ENCODE measurements at places on chromosomes 16 and 17.

GRCh38 chr16:74721716-74722115 lies 21.1 kb upstream of the MLKL start:
- no peak for DNase-seq

- no peak for DNase-seq
Observed at GRCh38 chr16:87133112-87133850, 183.9 kb downstream of the C16orf95 start.

- DNase-seq: no peak
Observed at GRCh38 chr16:70804153-70804733, 3.3 kb upstream of the VAC14 start.

DNA sequence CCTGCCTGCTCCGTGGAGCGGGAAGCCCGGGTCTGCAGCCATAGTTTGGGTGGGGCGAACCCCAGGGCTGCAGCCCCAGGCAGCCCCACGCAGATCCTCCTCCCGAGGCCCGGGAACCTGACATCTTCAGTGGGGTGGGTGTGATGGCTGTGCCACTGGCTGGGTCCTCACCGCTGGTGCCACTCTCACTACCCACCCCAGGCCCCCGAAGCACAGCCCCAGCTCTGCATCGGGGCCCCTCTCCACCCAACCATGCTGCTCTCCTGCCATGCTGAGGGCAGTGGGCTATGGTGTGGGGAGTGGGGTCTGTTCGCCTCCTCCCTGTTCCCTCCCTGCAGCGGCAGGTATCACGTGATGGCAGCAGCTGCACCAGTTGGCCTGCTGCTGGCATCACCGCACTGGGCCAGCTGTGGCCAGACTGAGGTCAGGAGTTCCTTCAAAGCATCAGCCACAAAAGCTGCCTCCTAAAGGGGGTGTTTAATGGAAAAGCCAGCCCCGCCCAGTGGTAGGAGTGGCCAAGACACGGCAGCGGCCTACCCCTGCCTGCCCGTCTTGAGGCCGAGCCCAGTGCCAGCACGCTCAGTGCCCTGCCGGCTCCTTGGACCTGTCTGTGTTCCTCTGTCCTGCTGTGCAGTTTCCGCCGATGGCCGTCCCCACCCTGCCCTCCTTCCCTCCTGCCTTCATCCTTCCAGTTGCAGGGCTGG lies 10.8 kb downstream of the KCTD5 start:
- DNase-seq: peak; percentile 35

- peak; percentile 45 for DNase-seq
Observed at GRCh38 chr16:62225675-62226074, 189.4 kb upstream of the CDH8 start.

GRCh38 chr16:588639-588888 lies 1.3 kb upstream of the RAB40C start:
- no peak for DNase-seq

DNA sequence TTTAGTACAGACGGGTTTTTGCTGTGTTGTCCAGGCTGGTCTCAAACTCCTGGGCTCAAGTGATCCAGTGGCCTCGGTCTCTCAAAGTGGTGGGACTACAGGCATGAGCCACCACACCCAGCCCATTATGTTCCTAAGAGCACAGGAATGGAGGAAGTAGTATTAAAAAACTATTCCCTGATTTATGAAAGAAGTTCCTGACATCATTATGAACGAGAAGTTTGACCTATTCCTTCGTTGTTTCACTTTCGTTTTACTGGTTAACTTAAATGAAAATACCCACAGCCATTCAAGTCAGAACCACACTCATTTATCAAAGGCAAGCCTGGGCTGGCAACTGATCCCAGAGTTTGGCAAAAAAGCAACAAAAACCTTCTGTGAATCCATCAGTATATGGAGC lies 13.5 kb upstream of the CBX4 start:
- no peak for DNase-seq

DNA sequence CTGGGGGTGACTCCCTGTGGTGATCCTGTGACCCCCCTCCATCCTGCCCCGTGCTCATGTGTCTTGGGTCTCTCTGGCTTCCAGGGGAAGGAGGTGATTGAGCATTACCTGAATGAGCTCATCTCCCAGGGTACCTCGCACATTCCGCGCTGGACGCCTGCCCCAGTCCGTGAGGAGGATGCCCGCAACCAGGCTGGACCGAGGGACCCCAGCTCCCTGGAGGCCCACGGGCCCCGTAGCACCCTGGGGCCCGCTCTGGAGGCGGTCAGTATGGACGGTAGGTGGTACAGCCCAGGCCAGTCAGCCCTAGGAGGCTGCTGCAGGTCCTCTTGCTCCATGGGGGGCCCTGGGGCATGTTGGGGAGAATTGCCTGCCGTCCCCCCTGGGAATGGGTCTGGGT lies 33.6 kb downstream of the SEC14L5 start:
- no peak for DNase-seq

GRCh38 chr17:34578016-34578415 lies 1.4 kb upstream of the TMEM132E start:
- no peak for DNase-seq

GRCh38 chr17:81091774-81092517 lies 57.0 kb downstream of the BAIAP2 start:
- no peak for DNase-seq

GRCh38 chr17:46108550-46109110 lies 84.6 kb downstream of the KANSL1 start:
- no peak for DNase-seq

- DNase-seq: no peak
Observed at GRCh38 chr16:2985893-2986355, 5.7 kb upstream of the PKMYT1 start.

- DNase-seq: no peak
Observed at GRCh38 chr17:75692976-75693375, 25.8 kb downstream of the SAP30BP start.

GRCh38 chr17:14429084-14429483 lies 128.2 kb downstream of the HS3ST3B1 start:
- DNase-seq: no peak

DNA sequence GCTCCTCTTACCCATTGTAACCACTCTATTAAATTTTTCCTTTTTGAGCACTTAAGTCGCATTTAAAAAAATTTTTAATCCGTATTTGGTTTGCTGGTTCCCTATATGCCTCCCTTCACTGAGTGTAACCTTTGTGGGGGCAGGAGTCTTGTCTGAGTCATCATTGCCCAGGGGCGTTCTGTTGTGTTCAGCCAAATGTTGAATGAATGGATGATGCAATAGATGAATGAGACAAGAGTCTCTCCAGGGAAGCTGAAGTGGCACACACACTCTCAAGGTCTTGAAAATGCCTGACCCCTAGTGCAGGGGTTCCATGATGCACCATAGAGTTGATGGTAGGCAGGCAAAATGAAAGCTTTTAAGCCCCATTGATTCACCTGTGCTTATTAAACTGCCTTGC lies 123.0 kb upstream of the RBFOX1 start:
- no peak for DNase-seq

GRCh38 chr17:57600074-57600473 lies 145.0 kb downstream of the CCDC182 start:
- no peak for DNase-seq

DNA sequence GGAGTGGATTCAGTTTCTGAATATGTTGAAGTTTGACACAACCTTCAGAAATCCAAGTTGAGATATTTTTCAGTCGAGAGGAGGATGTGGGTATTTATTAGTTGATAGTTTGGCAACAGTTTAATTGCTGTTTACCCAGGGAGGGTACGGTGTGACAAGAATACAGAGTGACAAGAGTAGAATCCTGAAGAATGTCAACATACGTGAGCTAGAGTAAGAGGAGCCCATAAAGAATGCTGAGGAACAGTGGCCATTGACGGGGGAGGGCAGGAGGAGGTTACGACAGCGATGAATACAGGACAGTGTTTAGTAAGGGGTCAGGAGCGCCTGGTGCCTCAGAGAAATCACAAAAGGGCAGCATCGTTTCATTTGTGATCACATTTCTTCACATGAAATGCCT lies 76.5 kb downstream of the AATF start:
- DNase-seq: no peak

DNA sequence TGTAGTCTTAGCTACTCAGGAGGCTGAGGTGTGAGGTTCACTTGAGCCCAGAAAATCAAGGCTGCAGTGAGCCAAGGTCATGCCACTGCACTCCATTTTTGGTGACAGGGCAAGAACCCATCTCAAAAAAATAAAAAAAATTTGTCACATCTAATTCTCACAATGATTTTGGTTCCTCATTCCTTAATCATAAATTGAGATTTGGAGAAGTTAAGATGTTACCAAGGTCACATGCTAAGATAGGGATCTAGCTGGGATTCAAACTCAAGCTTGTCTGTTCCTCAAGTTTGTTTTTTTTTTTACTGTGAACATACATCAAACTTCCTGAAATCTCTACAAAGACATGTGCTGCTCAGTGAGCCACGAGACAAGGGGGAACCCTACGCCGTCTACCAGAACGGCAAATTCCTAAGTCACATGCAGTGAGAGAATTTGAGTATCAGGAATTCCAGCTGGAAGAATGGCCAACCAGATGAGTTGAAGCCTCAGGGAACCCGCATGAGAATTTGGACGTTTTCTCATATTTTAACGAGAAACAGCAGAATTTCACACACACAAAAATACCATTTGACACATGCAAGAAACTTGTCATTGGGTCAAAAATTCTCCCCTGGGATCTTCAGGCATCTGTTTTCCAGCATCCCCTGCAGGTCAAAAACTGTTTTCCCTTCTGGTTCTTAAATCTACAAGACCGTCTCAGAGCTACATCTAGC lies 414.1 kb upstream of the GOT2 start:
- DNase-seq: no peak

- DNase-seq: no peak
Observed at GRCh38 chr17:76992891-76993290, 124.7 kb downstream of the MGAT5B start.

GRCh38 chr17:46764709-46765401 lies 53.6 kb downstream of the WNT3 start:
- DNase-seq: no peak

DNA sequence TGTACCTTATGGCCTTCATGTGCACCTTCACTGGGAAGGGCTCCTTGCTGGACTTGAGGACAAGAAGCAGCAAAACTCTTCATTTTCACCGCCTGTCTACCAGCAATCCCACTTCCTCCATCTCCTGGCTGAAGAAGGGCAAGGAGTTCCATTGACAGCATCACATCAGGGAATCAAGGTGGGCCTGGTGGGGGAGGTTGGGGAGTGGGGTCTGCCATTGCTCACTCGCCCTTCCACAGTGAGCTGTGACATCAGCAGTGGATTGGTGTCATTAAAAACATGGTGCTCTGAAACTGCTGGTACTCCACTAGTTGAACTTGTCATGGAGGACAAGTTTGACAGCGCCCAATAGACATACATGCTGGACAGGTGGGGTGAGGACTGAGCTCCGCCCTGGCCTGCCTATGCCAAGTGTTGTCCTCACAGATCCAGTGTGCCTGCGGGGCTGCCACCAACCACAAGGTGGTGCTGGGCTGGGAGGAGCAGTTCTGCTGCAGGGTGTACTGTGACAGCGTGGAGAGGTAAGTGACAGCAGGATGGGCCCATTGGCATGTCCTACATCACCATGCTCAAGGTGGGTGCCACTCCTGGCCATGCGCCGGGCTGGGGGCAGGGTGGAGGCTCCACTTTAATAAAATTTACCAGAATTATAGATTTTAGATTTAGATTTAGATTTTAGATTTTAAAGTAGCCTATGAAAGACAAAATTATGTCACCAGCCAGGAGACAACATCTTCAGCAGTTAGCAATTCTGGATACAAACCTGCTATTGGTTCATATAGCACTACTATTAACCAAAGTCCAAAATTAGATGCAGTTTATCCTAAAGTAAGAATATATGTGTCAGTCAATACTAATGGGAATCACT lies 1729.1 kb downstream of the TP53TG3F start:
- no peak for DNase-seq

DNA sequence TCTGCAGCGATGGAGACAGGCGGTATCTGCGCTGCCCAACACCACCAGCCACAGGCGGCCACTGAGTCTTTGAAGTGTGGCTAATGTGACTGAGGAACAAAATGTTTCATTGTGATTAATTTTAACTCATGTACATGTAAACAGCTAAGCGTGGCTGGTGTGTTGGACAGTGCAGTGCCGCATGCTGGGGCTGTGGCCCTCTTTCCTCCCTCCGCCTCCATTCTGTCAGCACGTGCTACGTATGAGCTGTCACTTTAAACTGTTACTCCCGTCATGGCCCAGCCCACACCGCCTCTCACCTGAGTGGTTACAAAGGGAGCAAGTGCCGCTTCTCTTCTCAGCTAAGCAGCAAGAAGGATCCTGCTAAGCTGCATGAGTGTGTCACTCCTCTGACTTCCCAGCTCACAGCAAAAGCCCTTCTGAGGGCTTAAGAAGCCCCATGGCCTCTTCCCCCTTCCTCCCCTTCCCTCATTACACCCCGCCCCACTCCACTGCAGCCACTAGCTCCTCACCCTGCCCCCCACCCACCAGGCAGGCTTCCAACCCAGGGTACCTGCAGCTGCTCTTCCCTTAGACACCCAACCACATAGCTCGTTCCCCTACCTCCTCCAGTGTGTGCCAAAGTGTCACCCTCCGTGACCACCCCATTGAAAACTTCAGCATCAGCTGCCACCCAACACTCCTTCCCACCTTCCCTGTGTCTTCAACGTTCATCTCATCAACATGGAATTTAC lies 15.0 kb downstream of the HASPIN start:
- DNase-seq: peak; percentile 52

DNA sequence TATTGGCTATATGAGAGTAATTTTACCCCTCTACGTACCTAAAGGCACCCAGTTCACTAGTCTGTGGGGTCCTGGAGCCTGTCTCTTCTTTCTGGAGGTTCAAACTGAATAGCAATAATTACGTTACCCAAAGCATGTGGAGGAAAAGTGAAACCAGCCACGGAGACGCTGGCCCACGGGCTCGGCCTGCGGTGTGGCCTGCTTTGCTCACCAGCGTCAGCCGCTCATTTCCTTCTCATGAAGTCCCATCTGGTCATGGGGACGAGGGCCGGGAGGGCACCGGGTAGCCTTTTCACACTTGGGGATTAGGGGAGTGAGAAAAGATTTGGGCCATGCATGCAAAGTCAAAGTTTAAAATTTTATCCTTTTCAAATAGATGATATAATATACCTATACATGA lies 26.9 kb downstream of the ELAC2 start:
- DNase-seq: no peak

DNA sequence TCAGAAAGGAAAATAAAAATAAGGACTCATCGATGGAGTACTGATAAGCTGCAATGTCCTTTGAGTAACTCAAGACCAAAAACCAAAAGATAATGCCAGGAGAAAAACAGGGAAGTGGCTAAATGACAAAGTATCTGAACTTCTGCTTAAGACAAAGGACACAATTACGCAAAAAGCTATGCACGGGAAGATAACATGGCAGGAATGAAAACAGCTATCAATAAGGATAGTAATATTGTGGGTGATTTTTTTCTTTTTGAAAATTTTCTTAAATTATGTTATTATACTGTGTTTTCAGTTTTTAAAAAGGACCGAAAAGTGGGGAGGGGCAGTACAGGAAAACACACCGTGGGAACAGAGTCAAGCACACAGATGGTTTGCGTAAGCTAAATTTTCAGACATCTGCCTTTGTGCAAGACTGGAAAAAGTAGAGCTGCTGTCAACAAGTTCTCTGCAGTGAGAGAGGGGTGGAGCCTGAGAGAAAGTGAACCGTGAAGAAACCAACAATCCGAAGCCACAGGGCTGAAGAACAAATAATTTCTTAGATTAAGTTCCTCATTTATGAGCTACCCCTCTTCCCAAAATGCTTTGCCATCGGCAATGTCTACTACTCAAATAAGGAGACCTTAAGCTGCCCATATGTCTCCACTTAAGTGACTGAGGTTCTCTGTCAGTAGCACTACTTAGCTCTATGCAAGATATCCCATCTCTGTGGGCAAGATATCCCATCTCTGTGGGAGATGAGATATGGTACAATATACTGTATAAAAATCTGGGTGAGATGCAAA lies 99.9 kb upstream of the CORO6 start:
- no peak for DNase-seq
